ENCODE measurements at places on chromosomes 5 and 9.

GRCh38 chr9:137762414-137763061, 115.0 kb upstream of the CACNA1B start:
- DNase-seq: no peak

DNA sequence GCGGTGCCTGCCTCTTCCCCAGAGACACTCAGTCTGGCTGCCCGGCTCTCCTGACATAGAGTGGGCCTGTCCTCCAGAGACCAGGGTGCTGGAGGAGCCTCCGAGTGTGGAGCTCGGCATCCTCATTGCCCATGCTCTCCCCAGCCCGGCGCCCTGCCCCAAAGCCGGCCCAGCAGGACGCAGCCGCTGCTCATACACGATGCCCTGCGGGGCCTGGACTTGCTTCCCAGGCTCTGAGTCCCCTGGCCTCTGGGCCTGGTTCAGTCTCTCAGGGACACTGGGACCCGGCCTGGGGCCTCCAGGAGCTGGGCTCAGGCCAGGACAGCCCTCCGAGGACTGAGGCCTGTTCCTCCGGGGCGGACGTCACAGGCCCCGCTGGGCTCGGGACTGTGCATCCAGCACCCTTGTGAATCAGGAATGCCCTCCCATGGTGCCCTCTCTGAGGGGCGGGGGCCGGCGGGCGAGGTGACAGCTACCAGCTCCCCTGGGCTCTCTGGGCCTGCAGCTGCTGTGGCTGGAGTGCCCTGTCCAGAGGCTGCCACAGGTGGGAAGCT, 23.2 kb downstream of the TPPP start:
- no peak for DNase-seq

DNA sequence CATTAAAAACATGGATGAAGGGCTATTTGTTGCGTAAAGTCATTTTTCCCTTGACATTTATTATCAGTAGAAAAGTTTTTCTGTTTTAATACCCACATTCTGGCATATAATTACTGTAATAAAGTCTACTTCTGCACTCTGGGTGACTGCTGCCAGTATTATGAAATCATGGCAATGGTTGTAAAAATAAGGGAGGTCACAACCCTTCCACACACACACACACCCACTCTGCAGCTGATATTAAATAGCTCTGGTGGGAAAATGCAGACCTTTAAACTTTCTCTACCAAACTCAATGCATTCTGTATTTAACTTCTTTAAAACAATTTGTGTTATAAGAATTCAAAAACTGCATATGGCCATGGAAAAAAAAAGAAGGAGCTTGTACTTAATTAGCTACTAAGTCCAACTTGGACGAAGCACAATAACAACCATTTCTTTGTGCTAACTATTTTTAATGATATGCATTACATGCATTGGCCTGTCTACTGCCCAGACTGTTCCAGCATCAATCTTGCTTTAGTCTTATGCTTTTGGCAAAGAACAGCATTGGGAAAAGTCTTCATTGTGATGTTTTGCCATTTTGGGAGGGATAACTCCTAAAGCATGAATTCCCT, 137.6 kb upstream of the MAP3K1 start:
- DNase-seq: no peak

GRCh38 chr5:149545327-149545726, 5.9 kb downstream of the CSNK1A1 start:
- DNase-seq: no peak

- DNase-seq: no peak
These were observed 162.7 kb upstream of the MRPS30 start for GRCh38 chr5:44646016-44646415.

DNA sequence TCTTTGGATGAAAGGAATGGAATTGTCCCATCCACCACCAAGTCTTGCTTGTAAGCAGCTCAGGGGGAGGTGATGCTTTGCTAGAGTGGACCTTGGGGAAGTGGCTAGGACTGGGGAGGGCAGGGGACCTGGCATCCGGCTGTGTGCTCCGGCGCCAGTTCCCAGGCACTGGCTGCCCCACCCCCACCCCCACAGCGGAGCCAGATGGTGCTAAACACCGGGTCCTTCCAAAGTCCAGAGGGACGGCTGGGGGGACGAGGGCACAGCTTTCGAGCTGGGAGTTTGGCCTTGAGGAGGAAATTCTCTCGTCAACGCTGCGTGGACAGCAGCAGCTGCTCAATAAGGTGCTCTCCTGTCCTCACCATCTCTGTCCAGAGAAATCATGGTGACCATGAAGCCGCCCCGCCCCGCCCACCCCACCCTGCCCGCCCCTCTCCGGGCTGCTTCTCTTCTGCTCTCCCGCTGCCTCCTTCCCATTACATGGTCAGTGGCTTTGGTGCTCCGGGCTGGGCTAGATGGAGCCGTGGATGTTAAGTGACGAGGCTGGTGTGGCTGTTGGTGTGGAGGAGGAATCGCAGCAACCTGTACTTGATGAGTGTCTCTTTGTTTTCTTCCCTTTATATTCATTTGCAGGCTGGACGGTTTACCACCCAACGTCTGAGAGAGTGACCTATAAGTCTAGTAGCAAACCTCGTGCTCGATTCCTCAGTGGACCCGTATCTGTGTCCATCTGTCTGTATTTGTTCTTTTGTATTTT, 115.7 kb downstream of the WNK2 start:
- no peak for DNase-seq

DNA sequence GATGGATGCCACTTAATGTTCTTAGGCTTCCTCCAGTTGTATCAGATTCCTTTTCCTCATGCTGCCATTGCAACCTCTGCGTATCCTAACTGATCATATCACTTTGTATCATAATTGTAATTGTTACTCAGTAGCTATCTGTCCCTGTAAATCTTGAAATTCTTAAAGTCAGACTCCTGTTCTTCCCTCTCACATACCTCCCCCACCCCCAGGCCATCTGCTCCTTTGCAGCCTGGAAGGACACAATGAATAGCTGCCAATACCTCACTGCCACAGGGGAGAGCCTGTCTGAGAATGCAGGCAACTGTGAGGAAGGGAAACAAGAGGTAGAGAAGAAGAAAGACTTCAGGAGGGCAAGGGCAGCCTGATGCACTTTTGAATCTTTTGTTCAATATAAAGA, 228.5 kb downstream of the ENC1 start:
- no peak for DNase-seq

DNA sequence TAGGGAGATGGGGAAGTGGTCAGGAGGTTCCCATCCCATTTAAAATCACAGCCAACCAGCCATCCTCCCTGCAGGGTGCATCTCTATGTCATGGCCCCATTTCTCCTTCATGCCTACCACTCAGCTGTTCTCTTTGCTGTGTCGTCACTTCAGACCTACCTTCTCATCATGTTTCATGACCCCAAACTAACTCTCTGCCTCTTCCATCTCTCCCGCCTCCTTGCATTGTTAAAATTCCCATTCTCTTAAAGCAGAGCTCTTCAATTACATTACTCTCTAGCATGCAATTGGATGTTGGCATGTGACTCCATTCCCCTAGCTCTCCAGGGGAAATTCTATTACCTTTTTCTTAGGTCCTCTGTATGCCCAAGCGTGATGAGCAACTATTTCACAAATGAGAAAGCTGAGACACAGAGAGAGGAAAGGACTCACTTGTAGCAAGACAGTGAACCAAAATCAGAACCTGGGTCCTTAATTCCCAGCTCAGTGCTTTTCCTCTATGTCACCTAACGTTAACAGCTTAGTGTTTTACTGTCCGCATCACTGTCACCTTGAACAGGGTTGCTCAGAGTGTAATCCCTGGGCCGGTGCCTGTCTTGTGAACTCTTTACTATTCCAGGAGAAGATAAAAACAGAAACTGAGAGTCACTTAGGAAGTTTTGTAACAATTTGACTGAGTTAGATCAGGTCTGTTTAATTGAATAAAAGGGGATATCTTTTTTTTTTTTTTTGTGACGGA, 28.1 kb downstream of the PDE6A start:
- DNase-seq: no peak
